Progenitor cell of endocrine pancreas (in vitro differentiated cells): ENCODE measurements at places on chromosomes 16 and 17. TPM values are rescaled to one million over a fixed set of nuclear protein-coding genes. Genes with fewer than 3 reads are reported as not detected.

Gene CFDP1
- total RNA-seq = 91.5 and 94.6 TPM in 2 replicates

Gene PRAC2
- total RNA-seq = not detected in 2 replicates

Gene RBFOX1
- 0.29 and 1.0 TPM in 2 replicates for total RNA-seq

Gene ALDOC
- 4.8 and 5.6 TPM in 2 replicates for total RNA-seq

Gene MT1M
- not detected in 2 replicates for total RNA-seq

Gene PIK3R6
- 0.07 TPM in 1 of 2 replicates, not detected in the other for total RNA-seq

Gene HAP1
- 13.7 and 14.9 TPM in 2 replicates for total RNA-seq

Gene OTOP3
- total RNA-seq = 0.57 and 0.67 TPM in 2 replicates

Gene CAPNS2
- not detected in 2 replicates for total RNA-seq

Gene PYDC1
- total RNA-seq = not detected in 2 replicates

Gene SSH2
- 20.2 and 20.7 TPM in 2 replicates for total RNA-seq

Gene STAT5B
- 43.3 and 46.8 TPM in 2 replicates for total RNA-seq

Gene ALKBH5
- total RNA-seq = 78.1 and 78.4 TPM in 2 replicates

Gene RAPGEFL1
- 17.0 and 18.3 TPM in 2 replicates for total RNA-seq

Gene CMTM4
- 80.9 and 82.3 TPM in 2 replicates for total RNA-seq

Gene SSTR5
- 1.0 and 1.4 TPM in 2 replicates for total RNA-seq

Gene HSD17B2
- total RNA-seq = 1.2 and 1.4 TPM in 2 replicates

Gene CLEC18B
- 3.0 and 3.5 TPM in 2 replicates for total RNA-seq

Gene HELZ
- 70.9 and 71.0 TPM in 2 replicates for total RNA-seq

Gene GCGR
- total RNA-seq = 2.1 and 2.2 TPM in 2 replicates

Gene TCAP
- total RNA-seq = 1.8 and 2.7 TPM in 2 replicates

Gene SGCA
- not detected in 2 replicates for total RNA-seq

Gene FAM171A2
- 39.9 and 42.5 TPM in 2 replicates for total RNA-seq

Gene MYOCD
- 11.6 and 19.2 TPM in 2 replicates for total RNA-seq

Gene PDK2
- 35.7 and 37.1 TPM in 2 replicates for total RNA-seq

Gene IL34
- total RNA-seq = not detected in 2 replicates

Gene CRISPLD2
- 10.0 and 11.0 TPM in 2 replicates for total RNA-seq

Gene TBC1D3G
- total RNA-seq = not detected in 2 replicates

Gene CCL8
- not detected in 2 replicates for total RNA-seq

Gene RAMP2
- total RNA-seq = 4.3 and 4.4 TPM in 2 replicates

Gene TBC1D3E
- total RNA-seq = 0.14 TPM in 1 of 2 replicates, not detected in the other

Gene CD300E
- not detected in 2 replicates for total RNA-seq

Gene PPL
- 62.7 and 64.1 TPM in 2 replicates for total RNA-seq

Gene CLDN7
- 137 and 147 TPM in 2 replicates for total RNA-seq

Gene SRCIN1
- total RNA-seq = 13.8 and 16.7 TPM in 2 replicates

Gene QPRT
- total RNA-seq = 106 and 115 TPM in 2 replicates

Gene MEIOB
- total RNA-seq = not detected in 2 replicates

Gene HSD11B2
- total RNA-seq = 38.7 and 44.5 TPM in 2 replicates

Gene NLGN2
- total RNA-seq = 30.3 and 34.4 TPM in 2 replicates

Gene CD300LB
- total RNA-seq = not detected in 2 replicates

Gene ABCA10
- 0.17 and 0.44 TPM in 2 replicates for total RNA-seq

Gene E4F1
- 30.9 and 33.7 TPM in 2 replicates for total RNA-seq

Gene KRTAP17-1
- not detected in 2 replicates for total RNA-seq

Gene TNK1
- total RNA-seq = 9.1 and 13.4 TPM in 2 replicates

Gene CD2BP2
- 76.9 and 78.8 TPM in 2 replicates for total RNA-seq
